Pulmonary artery endothelial cell (primary cell): ENCODE measurements at places on chromosomes 4 and X.

- DNase-seq: no peak
Observed at GRCh38 chrX:10070714-10071436, 85.9 kb upstream of the CLCN4 start.

GRCh38 chr4:165369522-165369921 lies 9.3 kb upstream of the CPE start:
- no peak for DNase-seq

- DNase-seq: no peak
Observed at GRCh38 chrX:10938365-10938923, 172.7 kb upstream of the HCCS start.

GRCh38 chr4:159290321-159291030 lies 187.6 kb downstream of the RAPGEF2 start:
- DNase-seq: no peak

- no peak for DNase-seq
Observed at GRCh38 chr4:143202824-143203223, 18.1 kb downstream of the USP38 start.

DNA sequence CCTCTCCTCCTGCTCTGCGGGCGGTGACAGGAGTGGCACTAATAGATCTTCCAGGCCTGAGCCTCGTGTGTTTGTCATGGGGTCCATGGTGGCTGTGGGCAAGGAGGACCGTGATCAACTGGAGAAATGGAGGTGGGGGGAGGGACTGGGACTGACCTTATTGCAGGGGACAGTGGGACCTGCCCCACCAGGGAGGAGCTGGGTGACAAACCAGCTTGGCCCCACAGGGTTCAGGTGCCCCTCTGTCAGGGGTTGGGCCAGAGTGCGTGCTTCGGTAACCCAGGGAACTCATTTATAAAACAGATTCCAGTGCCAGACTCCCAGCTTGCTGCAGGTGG lies 366.5 kb downstream of the BCOR start:
- no peak for DNase-seq

DNA sequence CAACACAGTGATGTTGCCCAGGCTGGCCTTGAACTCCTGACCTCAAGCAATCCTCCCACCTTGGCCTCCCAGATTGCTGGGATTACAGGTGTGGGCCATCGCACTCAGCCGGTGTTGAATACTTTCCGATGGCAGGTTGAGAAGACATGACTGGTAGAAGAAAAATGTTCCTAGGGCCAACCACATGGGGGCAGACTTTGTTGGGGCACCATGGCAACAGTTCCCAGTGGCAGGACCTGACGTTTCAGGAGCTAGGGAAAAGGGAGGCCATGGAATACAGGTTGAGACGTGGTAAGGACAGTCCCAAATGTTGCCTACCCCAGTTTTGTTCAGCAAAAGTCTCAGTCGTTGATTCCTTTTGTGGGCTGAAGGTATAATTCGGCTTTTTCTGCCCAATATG lies 134.6 kb downstream of the ASMT start:
- DNase-seq: no peak
